ENCODE measurements at places on chromosomes 6 and 20. TPM values are rescaled to one million over a fixed set of nuclear protein-coding genes. Genes with fewer than 3 reads are reported as not detected.

SEMG1 gene
- total RNA-seq, result 0.24 TPM

PAK5 gene
- 0.19 TPM for total RNA-seq

- no peak overlapping the region for H3K27ac ChIP-seq
- H3K27me3 ChIP-seq, result peaks cover 3% of the 10 kb centered on the region
- no peak overlapping the region for H3K4me3 ChIP-seq
- H3K36me3 ChIP-seq, result no peaks in the 10 kb centered on the region
Measured at GRCh38 chr20:53312957-53313356, 280.7 kb downstream of the ZNF217 start.

- no peak overlapping the region for H3K27ac ChIP-seq
- H3K36me3 ChIP-seq, result no peaks in the 10 kb centered on the region
- no peaks in the 10 kb centered on the region for H3K4me1 ChIP-seq
Measured at GRCh38 chr20:58845706-58846105, 5.0 kb downstream of the GNAS-AS1 start.
